ENCODE measurements at places on chromosomes 3 and 15. TPM values are rescaled to one million over a fixed set of nuclear protein-coding genes. Genes with fewer than 3 reads are reported as not detected.
A peak's percentile ranks its signal among the peaks of the same experiment; 100 is the strongest.

DNA sequence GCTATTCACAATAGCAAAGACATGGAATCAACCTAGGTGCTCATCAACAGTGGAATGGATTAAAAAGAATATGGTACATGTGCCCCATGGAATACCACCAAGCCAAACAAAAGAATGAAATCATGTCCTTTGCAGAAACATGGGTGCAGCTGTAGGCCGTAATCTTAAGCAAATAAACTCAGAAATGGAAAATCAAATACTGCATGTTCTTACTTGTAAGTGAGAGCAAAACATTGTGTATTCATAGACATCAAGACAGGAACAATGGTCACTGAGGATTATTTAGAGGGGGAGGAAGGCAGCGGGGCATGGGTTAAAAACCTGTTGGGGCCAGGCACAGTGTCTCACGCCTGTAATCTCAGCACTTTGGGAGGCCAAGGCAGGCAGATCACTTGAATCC lies 304.7 kb upstream of the ROBO2 start:
- no peak for DNase-seq

- no peak for DNase-seq
Measured at GRCh38 chr3:14334136-14334535, 68.3 kb upstream of the SLC6A6 start.

- DNase-seq, result no peak
Measured at GRCh38 chr3:129777806-129778205, 115.7 kb downstream of the TMCC1 start.

DNA sequence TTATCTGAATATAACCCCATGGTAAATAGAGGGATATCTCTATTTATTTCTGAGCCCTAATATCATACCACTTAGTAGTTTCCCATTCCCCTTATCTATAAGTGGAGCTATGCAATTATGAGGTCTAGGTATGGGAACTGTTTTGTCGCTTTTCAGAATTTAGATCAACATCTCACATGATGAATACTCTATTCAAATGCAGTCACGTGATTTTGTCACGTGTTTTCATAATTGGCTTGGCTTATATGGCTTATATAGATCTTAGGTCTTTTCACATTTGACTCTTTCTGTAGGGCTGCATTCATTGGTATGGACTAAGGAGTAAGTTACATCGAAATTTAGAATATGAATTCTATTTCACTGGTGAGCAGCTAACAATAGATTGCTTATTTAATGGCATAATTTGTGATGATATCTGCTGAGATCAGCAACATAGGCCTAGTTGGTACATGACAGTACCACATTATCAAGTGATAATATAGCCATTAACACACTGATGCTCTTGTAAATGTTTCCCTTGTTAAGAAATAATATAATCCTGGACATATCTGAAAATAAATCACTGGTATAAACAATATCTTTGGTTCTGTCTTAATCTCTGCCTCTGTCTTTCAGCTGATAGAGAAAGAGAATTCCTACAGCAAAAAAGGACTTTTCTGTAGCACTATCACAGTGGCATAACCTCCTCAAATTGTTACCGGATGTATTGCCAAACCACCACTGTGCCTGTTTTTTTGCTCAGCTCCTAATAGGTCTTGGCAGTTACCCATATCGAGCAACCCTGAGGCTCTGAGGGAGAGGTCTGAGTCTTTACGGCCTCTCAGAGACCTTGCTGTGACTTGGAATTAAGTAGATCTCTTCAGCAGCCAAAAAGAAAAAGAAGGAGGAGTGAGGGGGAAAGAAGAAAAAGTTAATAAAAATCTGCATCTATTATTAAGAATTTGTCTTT lies 357.1 kb downstream of the ZPLD1 start:
- DNase-seq, result no peak

- no peak for DNase-seq
Measured at GRCh38 chr3:180538493-180538892, 63.5 kb upstream of the TTC14 start.

DNA sequence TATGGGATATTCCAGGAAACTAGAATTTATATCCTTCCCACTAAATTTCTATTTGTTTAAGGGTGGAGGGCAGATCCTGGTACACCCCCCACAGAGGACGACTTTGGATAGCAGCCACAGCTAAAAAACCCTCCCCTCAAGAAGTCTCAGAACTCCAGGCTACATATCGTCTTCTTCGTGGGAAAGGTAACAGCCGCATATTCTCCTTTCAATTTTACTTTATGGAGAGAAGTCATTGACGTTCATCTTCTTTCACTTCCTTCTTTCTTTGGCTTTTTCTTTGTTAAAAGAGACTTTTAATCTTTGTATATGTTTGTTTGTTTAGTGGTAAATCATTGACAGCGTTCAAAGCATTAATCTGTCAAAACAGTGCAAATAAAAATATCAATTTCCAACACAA lies 36.3 kb downstream of the TRIP4 start:
- DNase-seq, result no peak

GRCh38 chr15:41546851-41547786 lies 3.1 kb upstream of the RPAP1 start:
- DNase-seq, result no peak

GRCh38 chr3:56918111-56918568 lies 116.4 kb upstream of the ARHGEF3 start:
- no peak for DNase-seq

GRCh38 chr3:45793482-45794176 lies 2.7 kb downstream of the SLC6A20 start:
- DNase-seq, result no peak

DNA sequence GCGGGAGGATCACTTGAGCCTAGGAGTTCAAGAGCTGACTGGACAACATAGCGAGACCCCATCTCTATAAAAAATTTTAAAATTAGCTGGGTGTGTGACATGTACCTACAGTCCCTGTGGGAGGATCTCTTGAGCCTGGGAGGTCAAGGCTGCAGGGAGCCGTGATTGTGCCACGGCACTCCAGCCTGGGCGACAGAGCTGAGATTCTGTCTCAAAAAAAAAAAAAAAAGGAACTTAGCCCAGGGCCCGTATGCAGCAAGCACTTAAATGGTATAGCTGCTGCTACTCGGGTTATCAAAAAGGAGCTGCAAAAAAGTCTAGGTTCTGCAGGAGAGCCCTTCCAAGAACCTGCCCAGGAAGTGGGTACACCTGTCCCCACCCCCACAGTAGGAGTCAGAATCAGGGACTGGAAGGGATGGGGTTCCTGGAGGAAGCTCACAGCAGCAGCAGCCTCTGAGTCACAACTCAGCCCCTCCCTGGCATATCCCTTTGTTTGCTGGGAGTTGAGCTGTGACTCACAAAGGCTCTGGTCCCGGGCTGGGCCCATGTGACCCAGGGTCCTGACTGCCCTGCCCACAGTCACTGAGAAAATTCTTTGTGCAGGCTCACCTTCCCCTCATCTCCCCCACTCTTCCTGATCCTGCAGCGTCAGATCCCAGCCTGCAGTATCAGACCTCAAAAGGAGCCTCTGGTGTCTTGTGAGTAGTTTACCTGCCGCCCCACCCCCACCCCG lies at the start of gene SPATA12:
Gene SPATA12 (plus strand): TSS at position 576 of the 733 bp plus-strand sequence. CDS start 13,031 bp downstream, outside the sequence.
- DNase-seq, result peak; percentile 80

DNA sequence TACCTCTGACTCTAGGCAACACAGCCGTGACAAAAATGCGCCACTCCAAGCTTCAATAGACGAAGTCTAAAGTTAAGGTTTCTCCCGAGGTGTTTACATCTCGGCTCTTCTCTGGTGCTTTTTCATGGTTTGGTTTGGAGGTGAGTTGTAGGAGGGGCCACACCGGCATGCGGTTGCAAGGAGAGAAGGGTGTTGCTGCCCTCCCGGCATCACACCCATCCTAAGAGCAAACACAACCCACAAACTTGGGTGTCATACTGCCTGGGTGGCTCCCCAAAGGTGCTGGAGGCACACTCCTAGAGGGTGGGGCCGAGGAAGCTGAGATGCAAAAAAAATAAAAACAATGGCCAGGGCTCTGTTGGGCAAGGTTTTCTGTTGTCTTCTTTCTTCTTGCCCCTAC lies 225.2 kb upstream of the ICE2 start:
- peak; percentile 26 for DNase-seq

GRCh38 chr15:66773129-66773873 lies 71.3 kb downstream of the SMAD6 start:
- peak; percentile 69 for DNase-seq

DNA sequence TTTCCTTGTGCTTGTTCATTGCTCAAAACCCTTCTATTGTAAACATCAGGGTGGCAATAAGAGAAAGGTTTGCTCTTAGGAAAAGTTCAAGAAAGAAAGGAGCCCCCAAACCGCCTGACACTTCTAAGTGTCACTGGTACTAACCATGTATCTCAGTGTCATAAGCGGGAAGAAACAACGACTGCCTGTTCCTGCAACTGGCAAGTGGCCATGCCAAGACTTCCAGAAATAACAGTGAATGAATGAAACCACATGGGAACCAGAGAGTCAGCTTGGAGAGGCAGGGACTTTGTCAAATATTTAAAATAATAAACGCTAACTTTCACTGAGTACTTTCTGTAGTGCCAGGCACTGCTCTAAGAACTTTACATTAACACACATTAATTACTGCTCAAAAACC lies 1.1 kb downstream of the PLSCR2 start:
- DNase-seq, result no peak

GRCh38 chr3:13800064-13800463 lies 79.8 kb downstream of the WNT7A start:
- no peak for DNase-seq

DNA sequence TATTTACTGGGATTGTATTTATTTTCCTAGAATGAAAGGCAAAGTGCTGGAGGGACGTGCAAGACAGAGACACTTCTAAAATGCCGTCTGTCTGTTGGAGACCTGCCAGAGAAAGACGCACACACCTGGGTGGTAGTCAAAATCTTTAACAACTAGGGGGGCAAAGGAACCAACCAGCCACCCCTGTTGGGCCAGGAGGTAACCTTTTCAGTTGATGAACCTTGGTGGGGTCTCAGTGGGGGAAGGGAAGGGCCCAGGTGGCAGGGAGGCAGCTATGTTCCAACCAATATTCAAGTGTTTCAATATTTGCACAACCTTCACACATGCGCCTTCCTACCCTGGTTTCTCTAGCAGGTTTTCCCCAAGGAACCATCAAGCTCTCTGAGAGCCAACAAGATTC lies 99.0 kb downstream of the MEGF11 start:
- no peak for DNase-seq

- DNase-seq, result no peak
Measured at GRCh38 chr15:69480932-69481331, 28.3 kb downstream of the RPLP1 start.

DNA sequence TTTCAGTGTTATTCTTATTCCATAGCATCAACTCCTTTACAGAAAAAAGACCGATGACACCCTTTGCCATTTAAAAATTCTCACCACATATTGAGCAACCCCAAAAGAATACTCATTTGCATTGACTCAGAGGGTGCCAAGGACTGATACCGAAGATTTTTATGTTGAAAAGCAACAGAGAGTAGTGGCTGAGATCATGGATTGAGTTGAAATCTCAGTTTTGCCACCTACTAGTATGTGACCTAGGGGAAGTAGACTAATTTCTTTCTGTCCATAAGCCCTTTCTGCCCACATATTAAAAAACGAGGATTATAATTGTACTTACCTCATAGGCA lies 313.9 kb upstream of the SATB1 start:
- DNase-seq, result no peak

- no peak for DNase-seq
Measured at GRCh38 chr3:49081429-49081828, 12.4 kb downstream of the QRICH1 start.

DNA sequence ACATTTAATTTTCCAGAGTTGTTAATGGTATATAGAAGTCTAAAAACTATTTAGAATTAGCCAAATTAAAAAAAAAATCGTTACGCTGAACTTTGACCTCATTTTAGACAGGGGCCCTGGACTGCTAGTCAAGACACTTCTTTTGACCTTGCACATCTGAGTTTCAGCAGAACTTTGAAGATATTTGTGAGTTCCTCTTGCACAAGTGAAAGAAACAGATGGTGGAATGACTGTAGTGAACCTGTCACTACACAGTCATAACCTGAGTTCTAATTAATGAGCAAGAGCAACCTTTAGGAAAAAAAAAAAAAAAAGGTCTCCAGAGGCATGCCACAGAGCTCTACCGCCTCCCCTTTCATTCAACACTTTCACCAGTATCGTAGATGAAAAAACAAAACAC lies 5.3 kb downstream of the MYO5C start:
- no peak for DNase-seq

GRCh38 chr3:151962352-151962751 lies 88.9 kb downstream of the SUCNR1 start:
- DNase-seq, result no peak

GRCh38 chr15:27563765-27564370 lies 535.2 kb downstream of the OCA2 start:
- DNase-seq, result no peak

DNA sequence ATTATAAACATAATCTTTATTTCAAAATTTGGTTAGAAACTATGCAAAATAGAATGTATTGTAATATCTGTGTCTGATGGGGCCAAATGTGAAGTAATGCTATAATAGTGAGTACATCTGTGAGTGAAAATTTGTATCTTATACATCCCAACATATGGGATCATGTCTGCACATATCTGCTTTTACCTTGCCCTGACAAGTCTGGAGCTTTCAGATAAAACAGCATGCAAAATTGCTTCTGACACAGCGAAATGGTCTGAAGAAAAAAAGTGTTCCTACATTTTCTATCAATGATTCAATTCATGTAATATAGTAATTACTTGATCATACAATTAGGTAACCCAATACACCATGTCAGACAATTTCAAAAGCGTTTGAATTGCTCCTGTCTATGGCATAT lies 58.1 kb upstream of the P3H2 start:
- DNase-seq, result no peak

The DNAJA4 gene
- 33.8 TPM for total RNA-seq

The SCAPER gene
- total RNA-seq, result 33.0 TPM

The ZMYND10 gene
- total RNA-seq, result 0.60 TPM

The LRRC34 gene
- 1.6 TPM for total RNA-seq

The KNG1 gene
- 0.44 TPM for total RNA-seq

The TMEM212 gene
- total RNA-seq, result not detected

The PLCH1 gene
- total RNA-seq, result 10.2 TPM

The CHRNA5 gene
- 4.0 TPM for total RNA-seq

The OR4M2 gene
- total RNA-seq, result not detected

The LEKR1 gene
- 3.5 TPM for total RNA-seq

The CELF6 gene
- 3.8 TPM for total RNA-seq

The ST8SIA2 gene
- total RNA-seq, result 0.44 TPM

The RLBP1 gene
- not detected for total RNA-seq

The HRG gene
- not detected for total RNA-seq

The STX19 gene
- total RNA-seq, result 18.9 TPM

Data from mucosa of descending colon (tissue), 3 donors.